ENCODE measurements at places on chromosomes 12 and 14. TPM values are rescaled to one million over a fixed set of nuclear protein-coding genes. Genes with fewer than 3 reads are reported as not detected.

- DNase-seq, result no peak
These were observed 21.2 kb upstream of the CDKL1 start for GRCh38 chr14:50417853-50418252.

- DNase-seq, result no peak
These were observed 38.4 kb downstream of the C12orf56 start for GRCh38 chr12:64352181-64352580.

IL22 gene
- 0.89 TPM for total RNA-seq

- no peak for DNase-seq
These were observed 94.7 kb downstream of the SLC38A1 start for GRCh38 chr12:46174061-46174662.

- no peak for DNase-seq
These were observed 73.3 kb downstream of the NDUFA12 start for GRCh38 chr12:94930216-94930654.

DNA sequence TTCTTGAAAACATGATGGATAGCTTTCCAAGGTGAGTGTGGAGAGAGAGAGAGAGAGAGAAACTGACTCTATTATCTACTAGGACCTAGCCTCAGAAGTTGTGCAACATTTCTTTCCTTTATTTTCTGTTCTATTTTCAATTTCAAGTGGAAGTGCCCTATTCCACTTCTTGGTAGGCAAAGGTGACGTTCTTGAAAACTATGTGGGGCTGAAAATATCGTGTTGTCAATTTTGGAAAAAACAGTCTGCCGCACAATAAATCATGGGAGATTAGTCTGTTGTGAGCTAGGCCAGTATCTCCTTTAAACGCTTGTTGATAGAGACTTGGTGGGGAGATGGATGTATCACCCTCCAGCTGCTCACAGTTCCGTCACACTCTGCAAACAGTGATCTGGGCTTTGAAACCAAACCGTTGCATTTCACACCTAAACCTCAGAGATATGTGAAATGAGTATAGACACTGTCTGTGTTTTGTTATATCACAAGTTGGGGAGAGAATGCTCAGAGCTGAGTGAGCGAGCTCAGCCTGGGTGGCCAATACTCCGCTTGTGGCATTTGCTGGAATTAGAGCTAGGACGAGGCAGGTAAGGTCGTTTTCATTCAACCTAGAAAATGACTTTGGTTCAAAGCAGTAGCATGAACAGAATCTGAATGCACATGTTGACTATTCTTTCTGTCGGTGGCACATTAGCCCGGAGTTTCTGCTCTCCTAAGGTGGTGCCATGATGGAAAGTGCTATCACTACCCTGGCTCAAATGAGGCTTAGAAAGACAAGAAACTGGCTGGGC lies 75.1 kb upstream of the ST8SIA1 start:
- DNase-seq, result peak; percentile 58

- DNase-seq, result peak; percentile 78
These were observed 6.3 kb upstream of the LTBP2 start for GRCh38 chr14:74618078-74618952.

- DNase-seq, result no peak
These were observed 40.7 kb downstream of the GPR135 start for GRCh38 chr14:59424341-59425071.

DHRS2 gene
- total RNA-seq, result 5.0 TPM

KRT1 gene
- total RNA-seq, result not detected

DNA sequence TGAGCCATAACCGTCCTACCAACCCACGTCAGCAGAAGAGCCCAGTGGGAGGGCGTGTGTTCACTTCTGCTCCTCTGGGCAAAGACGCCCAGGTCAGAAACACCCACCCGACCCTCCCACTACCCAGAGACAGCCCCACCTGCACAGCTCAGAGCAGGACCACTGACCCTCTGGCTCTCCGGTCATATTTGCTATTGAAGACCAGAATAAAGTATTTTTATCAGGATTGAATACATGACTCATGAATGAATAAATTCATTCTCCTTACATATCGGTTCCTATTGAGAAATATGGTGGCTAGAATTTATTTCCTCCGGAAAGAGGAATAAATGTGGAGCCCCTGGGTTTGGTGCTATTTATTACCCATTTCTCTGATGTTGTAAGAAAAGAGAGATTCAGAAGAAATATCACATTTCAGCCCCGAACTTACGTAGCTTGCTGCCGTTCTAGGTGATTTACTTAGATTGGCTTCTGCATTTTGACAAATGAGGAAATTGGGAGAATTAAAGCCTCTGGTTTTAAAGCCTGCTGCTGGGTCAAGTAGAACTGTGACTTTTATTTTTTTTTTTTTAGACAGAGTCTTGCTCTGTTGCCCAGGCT lies 36.4 kb upstream of the P2RX7 start:
- DNase-seq, result no peak

DNA sequence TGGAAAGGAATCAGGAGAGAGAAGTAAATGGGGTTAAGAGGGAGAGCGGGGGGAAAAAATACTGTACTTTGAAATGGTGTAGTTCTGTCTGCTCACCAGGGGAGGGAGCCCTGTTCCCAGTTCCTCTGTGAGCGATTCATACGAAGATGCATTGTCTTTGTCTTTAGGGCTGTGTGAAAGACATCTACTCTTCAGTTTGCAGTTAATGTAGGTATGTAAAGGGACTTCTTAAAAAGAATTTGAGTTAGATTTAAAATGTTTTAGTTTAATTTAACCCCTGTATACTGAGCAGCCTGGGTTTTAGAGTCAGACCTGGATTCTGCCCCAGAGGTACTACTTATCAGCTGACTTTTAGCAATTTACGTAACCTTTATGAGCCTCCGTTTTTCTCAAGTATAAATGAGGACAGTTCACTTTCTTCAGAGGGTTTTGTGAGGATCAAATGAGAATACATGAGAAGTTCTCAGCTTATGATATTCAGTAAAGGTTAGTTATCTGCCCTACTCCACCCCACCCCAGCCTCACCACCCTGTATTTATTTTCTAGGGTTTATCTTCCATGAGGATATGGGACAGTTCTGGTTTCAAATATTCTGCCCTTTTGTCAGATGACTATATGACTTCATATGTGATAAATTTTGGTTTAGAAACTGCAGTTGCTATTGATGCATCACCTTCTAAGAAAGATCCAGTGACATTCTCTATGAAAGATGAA lies 82.5 kb upstream of the EVL start:
- peak; percentile 71 for DNase-seq

- DNase-seq, result no peak
These were observed 27.7 kb downstream of the PPP2R5C start for GRCh38 chr14:101789222-101789621.

DNA sequence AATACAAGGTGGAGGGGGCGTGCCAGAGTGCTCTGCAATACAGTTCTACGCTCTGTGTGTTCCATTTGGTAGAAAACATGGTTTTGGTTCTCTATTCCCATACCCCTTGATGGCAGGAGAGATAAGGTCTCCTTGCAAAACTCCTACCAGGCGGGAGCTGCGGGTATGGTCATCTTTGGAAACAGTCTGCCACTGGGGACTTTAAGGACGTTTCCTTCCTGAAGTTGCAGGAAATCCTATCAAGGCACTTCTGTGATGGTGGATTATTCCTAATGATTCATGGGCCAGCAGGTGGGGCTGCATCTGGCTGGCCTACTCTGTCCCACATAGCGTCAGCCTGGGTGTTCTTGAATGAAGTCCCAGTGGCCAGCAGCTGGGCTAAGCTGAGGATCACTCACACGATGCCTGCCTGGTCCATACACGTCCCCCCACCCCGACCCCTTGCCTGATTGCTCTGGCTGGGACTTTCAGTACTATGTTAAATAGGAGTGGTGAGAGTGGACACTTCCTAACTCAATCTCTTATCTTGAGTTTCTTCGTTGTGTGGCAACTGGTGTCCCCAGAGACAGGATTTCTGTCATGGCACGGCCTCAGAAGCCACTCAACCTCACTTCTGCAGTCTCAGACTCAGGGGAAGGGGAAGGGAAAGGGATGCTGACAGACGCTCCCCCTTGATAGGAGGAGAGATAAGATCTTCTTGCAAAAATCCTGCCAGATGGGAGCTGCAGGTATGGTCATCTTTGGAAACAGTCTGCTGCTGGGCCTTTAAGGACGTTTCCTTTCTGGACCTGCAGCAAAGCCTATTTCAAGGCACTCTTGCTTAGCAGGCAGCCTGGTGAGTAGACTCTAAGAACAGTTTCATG lies 61.0 kb upstream of the FKBP4 start:
- no peak for DNase-seq

DNA sequence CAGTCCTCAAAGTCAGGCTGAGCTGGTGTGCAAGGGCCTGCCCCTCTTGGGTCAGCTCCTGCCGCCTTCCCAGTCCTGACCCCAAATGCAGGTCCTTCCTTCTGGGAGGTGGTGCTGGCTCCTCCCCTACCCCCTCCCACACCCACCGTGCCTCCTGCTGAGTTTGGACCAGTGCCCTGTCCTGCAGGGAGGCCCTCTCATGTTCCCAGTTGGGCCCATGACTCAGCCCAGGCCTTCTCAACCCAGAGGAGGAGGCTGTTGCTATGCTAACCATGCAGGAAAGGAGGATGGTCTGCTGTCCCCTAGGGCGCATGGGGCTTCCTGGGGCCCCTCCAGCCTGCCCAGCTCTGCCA lies 4.4 kb downstream of the ZBTB42 start:
- no peak for DNase-seq

KRT3 gene
- not detected for total RNA-seq

- peak; percentile 52 for DNase-seq
These were observed 479 bp downstream of the KDM5A start for GRCh38 chr12:388541-389141.

DNA sequence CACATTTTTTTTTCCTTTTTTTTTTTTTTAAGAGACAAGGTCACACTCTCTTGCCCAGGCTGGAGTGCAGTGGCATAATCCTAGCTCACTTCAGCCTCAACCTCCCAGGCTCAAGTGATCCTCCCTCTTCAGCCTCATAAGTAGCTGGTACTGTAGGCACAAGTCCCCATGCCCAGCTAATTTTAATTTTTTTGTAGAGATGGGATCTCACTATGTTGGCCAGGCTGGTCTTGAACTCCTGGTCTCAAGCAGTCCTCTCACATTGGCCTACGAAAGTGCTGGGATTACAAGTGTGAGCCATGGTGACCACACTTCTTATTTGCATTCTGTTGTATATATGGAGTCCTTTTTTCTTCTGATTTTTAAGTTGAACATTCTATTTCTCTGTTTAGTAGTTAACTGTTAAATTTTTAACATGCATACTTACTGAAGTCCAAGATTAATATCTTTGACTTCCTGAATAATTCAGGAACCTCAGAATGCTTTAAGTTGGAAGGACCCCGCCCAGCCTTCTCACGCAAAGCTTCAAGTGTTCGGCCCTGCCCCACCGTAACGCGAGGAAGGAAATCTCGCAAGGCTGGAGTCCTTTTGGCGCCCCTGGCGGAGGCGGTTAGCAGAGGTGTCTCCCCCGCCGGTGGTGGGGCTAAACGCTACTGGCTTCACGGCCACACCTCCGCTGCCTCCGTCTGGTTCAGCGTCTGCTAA lies 21.6 kb downstream of the SPATS2 start:
- DNase-seq, result peak; percentile 58

GRCh38 chr12:89417246-89417977 lies 65.1 kb upstream of the DUSP6 start:
- DNase-seq, result no peak

DNA sequence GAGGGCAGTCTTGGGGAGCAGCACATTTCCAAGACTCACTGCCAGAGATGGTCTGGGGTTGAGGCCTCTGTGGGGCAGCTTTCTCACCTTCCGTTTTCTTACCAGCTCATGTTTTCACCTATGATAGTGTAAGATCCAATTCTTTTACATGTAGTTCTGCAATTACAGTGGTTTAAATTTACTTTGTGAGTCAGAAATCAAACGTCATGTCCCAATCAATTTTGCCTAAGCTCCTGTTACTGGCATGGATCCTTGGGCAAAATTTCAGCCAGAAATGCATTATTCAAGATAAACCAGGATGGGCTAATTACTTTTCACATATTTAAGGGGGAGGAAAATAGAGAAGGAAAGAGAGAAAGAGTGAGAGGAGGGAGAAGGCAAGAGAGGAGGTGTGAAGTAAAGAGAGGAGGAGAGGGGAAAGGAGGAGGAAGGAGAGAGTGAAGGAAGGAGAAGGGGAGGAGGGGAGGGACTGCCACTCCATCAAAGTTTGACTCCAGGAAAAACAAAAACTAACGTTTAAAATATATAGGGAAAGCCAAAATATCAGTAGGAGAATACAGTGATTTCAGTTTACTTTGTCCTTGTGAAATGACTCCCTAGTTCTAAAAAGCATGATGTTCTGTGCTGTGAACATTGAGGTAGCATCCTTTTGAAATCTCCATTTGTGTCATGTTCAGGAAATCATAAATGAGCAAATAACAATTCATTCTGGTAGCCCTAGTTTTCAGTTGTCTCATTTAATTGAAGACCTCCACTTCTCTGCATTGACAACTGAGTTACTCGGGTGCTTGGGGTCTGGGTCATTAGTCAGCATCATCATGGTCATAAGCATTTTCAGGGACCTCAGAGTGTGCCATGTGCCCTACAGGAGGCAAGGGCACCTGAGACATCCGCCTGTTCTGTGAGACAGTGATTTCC lies 3.0 kb downstream of the BMAL2 start:
- DNase-seq, result no peak

- no peak for DNase-seq
These were observed 114.4 kb downstream of the FOXA1 start for GRCh38 chr14:37480446-37481290.

THTPA gene
- total RNA-seq, result 6.5 TPM

DNA sequence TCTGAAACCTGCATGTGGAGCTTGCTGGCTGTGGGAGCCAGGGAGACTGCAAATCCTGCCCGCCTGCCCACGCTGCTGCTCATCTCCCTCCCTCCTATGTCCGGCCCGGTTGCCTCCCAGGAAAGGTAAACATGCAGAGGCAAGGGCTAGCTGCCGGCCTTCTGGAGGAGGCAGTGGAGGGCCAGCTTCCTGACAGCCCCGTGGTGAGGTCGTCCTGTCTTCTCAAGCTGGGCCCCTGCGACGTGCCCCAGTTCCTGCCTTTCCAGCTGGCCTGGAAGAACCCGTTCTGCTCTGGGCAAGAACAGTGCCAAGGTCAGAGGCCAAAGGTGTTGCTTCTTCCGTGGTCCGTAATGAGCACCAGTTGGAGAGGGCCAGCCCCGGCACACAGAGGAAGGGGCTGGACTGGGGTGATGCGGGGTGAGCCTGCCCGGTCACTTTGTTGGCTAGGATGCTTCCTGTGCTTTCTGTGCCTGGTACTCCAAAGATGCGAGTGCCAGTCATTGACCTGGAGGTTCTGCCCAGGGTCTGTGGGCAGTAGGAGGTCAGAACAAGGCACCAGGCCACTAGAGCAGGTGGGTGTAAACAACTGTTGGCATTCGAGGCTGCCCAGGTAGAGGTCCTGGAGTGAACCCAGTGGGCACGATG lies 25.3 kb downstream of the TPCN1 start:
- DNase-seq, result no peak

Data from activated T-cell treated with anti-CD3 and anti-CD28 coated beads, Interleukin-2, amount 50 U/mL, for 72 hours (primary cell).